ENCODE measurements at places on chromosomes 6 and 20.

DNA sequence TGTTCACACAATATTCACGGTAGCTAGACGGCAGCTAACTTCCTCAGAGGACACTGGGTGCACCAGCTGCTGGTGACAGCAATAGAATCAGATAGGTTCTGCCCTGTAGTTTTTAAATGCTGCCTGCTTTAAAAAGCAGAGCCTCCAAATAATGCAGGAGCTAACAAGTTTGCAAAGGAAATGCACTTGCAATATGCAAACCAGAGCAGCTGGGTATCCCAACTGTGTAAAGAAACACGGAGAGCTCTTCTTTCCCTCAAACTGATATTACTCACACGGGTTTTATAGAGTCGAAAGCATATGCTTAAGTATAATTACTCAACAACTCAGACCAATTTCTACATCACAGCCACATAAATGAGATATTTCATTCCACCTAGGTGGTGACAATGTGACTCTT lies 432.7 kb downstream of the TFAP2A start:
- no peak for DNase-seq

- no peak for DNase-seq
Observed at GRCh38 chr20:433300-433975, 25.3 kb downstream of the RBCK1 start.

- DNase-seq: no peak
Observed at GRCh38 chr6:46273911-46274310, 103.1 kb upstream of the ENPP5 start.

- DNase-seq: no peak
Observed at GRCh38 chr6:148653138-148653776, 93.6 kb upstream of the UST start.

DNA sequence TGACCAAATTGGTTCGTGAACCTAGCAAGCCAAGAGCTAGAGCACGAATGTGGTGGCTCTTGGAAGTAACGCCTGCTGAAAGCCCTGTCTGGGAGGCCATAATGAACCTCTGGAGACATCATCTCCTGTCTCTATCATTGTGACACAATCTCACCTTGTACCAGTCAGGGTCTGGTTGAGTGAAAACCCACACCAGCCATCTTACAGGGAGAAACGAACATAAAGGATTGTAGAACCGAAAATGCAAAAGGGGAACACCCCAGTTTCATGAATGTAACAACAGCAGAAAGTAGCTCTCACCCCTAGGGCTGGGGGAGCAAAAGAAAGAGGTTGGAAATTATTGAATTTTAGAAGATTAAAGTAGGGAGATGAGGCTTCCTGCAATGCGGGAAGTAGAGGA lies 50.9 kb upstream of the TAB2 start:
- DNase-seq: no peak

- peak; percentile 79 for DNase-seq
Observed at GRCh38 chr6:27650620-27651370, 177.9 kb upstream of the ZNF184 start.

- DNase-seq: no peak
Observed at GRCh38 chr6:169427856-169428255, 174.2 kb upstream of the THBS2 start.

- DNase-seq: no peak
Observed at GRCh38 chr20:32144898-32145662, 35.6 kb downstream of the TM9SF4 start.

GRCh38 chr6:12047304-12047703 lies 35.2 kb downstream of the HIVEP1 start:
- no peak for DNase-seq

DNA sequence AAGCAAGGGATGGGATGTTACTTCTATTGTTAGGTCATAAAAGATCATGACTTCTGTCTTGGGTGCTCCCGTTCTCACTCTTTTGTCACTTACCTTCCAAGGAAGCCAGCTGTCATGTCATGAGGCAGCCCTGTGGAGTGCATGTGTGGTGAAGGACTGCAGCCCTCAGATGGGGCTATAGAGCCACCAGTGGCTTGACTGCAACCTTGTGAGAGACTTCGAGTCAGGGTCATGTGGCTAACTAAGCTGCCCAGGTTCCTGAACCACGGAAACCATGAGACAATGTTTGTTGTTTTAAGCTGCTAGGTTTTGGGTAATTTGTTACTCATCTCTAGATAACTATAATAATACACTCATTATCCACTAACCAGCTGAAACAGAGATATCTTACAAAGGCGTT lies 477.1 kb downstream of the BTBD3 start:
- DNase-seq: peak; percentile 55

GRCh38 chr6:104572901-104573300 lies 286.8 kb downstream of the HACE1 start:
- no peak for DNase-seq

- no peak for DNase-seq
Observed at GRCh38 chr20:53966774-53967398, 103.5 kb downstream of the BCAS1 start.

DNA sequence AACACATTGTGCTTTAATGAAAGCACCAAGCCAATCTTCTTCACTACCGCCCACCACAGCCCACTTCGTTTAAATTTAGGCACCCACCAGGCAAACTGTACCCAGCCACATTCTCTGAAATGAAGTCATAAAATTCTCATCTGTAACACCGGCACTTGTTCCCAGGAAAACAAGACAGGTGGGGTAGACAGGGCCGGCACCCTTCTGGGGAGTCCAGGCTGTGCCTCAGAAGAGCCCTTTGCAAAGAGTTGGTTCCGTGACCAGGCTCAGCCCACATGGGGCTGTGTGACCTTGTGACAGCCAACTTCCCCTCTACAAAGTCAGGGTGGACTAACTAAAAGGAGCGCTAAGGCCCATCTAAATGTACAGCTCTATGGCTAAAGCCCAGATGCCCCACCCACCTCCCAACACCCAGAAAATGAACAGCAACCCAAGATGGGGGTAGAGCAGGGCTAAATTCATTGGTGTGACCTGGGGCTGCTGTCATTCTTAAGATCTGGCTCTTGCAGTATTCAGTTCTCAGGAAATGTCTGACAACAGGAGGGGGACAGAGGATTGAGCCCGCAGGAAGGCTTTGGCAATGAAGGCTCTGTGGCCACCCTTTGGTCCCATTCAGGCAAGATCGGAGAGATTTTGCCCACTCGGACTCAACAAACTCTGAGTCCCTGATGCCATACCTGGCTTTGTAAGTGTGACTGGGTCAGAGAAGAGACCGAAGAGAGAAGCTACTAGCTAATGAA lies 56.7 kb downstream of the TRERF1 start:
- DNase-seq: no peak

- no peak for DNase-seq
Observed at GRCh38 chr6:89582669-89583325, 55.8 kb downstream of the LYRM2 start.

- DNase-seq: no peak
Observed at GRCh38 chr6:148771896-148772554, 25.2 kb downstream of the UST start.

DNA sequence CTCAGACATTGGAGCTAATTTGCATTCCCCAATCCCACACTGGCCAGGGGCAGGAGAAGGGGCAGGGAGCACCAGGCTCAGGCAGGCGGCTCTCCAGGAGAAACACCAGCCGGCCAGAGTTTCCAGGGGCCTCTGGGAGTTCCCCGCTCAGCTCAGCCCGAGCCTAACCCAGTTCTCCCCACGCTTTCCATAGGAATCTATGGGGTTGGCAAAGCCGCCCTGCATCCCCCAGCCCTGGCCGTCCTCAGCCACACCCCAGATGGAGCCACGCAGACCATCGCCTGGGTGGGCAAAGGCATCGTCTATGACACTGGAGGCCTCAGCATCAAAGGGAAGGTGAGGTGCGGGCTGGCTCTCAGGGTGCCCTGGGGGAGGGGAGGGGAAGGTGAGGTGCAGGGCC lies 8.2 kb downstream of the NPEPL1 start:
- peak; percentile 11 for DNase-seq

DNA sequence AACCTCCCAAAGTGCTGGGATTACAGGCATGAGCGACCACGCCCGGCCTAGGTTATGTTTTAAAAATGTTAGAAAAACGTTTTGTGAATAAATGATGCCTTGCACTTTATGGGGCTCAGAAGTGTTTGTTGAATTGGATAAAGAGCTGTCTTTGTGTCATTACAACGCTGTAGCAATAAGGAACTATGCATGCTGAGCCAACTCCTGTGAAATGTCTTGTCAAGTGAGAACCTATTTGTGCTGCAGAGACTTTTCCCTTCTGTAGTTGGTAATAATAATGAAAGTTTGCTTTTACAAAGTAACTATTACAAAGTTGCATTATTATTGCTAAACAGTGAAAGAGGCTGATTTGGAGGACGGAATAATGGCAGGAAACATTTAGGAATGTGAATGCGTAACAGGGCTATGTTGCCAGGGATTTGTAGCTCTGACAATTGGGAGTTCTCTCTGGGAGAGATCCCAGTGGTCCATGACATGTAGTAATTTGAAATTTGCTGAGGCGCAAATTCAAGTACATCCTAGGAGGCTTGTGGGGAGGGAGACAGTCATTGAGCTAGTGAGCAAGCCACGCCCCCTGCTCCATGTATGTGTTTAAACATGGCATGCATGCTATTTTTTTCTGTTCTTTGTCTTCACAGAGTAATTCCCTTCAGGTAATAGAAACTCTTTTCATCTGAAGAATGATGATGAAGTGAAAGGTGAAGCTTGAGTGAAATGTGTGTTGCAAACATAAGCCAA lies 16.8 kb upstream of the BICRAL start:
- DNase-seq: no peak

GRCh38 chr6:127247114-127248096 lies 19.3 kb upstream of the RNF146 start:
- DNase-seq: no peak

GRCh38 chr20:10662151-10662550 lies 11.6 kb downstream of the JAG1 start:
- no peak for DNase-seq

- DNase-seq: no peak
Observed at GRCh38 chr6:18203786-18204185, 48.6 kb downstream of the KDM1B start.

- DNase-seq: no peak
Observed at GRCh38 chr6:15698471-15698870, 35.6 kb upstream of the DTNBP1 start.

DNA sequence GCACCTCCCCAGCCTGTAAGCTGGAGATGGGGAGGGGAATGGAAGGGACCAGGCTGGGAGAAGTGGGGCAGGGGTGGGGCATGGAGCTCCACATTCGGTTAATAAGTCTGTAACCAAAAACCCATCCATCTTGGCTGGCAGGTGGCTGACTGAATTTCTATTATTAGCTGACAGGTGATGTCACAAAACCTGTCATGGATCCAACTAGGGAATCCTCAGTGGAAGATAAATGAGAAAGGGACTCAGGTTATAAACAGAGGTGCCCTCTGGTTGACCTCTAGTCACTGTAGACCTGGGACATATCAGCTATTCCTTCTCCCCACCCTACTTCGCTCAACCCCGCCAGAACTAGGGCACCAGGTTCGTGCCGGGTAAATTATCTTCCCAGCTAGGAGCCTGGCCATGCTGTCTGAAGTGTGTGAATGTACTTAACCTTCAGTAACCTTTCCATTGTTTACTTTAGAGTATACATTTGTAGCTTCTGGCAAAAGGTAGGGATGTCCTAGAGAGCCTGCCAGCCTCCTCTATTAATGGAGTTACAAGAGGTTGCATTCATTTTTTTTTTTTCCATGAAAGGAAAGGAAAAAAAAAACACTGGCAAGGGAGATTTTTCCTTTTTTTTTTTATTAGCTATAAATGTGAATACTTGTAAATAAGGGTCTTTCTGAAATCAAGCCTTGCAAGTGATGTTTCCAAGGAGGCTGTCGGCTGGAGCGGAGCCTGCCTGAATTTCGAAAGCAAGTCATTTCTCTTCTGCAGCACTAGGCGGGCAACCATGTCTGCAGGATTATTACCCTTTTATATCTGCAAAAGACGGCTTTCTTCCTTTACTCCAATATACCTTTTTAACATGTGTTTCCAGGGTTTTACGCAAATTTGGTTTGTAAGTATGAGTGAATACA lies 135.9 kb downstream of the TMEM242 start:
- DNase-seq: no peak

DNA sequence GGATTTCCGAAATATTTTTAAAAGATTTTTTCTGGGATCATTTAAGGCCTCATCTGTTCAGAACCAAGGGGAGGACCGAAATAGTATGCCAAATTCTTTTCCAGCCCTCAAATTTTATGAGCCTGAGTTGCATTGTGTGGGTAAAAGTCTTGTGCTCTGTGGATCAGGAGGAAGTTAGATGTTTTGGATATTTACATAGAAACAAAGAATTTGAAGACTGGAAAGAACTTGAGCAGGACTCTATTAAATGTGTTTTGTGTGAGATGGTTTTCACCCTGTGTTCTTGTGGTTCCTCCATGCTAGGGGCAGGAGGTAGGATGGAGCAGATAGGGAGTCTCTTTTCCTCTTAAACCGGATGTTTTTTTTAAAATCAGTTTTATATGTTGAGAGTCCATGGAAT lies 329.1 kb downstream of the LAMA2 start:
- DNase-seq: no peak

GRCh38 chr20:3744806-3745685 lies 12.6 kb downstream of the HSPA12B start:
- peak; percentile 100 for DNase-seq

DNA sequence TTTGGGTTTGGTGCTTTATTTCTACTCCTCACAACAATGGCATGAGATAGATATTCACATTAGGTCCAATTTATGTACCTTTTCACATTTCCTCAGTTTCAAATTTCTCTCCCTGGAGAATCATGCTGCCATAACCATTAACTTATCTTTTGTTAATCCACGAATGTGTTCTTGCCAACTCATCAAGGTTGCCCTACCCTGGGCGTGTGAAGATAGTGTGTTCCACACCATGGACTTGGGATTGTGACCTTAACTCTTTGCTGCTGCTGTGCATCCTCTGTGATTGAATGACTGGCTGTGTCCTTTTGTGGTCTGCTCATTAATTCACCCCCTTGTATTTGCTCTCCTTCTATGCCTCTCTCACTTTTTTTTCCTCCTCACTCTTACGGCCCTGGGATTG lies 34.2 kb upstream of the SNRPB2 start:
- DNase-seq: no peak

DNA sequence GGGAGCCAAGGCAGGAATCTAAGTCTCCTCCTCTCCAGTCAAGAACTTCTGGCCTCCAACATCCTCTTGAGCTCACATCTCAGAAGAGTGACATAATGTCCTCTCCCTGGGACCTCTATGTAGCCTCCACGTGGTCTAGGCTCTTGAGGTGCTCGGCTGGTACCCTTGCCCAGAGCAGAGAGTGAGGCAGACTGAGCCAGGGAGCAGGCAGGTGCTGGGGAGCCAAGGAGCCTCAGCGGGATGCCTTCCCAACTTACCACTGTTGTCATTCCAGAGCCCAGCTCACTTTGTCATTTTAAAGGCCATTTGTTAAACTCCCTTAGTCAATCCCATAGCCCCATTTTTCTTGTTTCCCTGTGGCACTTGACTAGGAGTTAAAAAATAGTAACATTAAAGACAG lies 52.1 kb upstream of the DUSP22 start:
- no peak for DNase-seq

DNA sequence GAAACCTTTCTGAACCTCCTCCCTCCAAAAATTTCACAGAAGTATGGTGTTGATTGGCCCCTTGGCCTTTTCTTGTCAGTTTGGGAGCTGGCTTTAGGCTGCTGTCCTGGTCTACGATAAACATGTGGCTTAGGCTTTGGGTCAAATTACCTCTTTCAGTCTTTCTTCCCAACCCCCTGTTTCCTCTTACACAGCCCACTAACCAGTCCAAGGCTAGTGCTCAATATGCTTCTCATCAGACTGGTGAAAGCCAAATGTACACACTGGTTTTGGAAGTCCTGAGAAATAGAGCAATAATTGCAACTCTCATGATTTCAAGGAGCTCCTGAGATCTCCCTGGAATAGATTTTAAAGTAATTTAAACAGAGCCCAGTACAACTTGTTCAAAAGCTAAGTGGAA lies 933.7 kb upstream of the GJE1 start:
- no peak for DNase-seq

GRCh38 chr6:105292689-105293339 lies 110.1 kb downstream of the PREP start:
- DNase-seq: no peak

Measured in WTC11 (cell line).